GM13976 (cell line): ENCODE measurements at places on chromosomes 5 and 9.

GRCh38 chr5:87581661-87582060 lies 168.9 kb upstream of the CCNH start:
- DNase-seq, result no peak

DNA sequence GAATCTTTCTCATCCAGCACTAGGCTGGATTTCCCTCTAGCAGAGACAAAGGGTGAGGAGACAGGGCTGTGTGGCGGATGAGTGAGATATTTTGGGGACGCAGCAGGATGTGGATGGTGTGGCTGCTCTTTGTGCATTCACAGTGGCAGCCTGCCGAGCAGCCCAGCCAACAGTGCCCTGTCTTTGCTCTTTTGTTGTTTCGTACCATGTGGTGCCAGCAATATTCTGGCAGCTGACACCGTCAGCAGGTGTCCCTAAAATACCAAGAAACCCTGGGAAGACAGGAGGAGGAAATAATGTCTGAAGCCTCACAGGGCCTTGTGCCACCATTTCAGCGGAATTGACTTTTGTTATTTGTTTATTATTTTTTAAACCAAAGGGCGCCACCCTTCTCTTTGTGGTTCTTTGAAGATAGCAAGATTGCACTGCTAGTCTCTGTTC lies 141.4 kb downstream of the CCDC192 start:
- DNase-seq, result no peak

- no peak for DNase-seq
Observed at GRCh38 chr5:144276034-144276822, 105.6 kb downstream of the KCTD16 start.

DNA sequence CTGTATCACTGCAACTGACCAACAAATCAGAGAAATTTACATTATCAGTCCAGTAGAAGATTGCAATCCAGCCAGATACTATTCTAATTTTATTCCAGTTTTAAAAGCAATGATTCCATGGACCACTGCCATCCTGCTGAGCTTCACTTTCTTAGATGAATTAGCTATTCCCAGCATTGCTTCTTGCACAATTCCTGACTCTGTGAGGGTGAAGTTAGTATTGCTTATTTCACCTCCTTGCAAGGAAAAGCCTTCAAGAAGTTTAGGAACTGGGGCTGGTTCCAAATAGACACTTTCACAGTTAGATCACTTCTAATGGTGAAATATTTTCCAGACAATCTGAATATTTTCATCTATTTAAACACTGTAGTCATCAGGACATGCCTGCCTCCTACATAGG lies 338.6 kb upstream of the TNC start:
- no peak for DNase-seq

- no peak for DNase-seq
Observed at GRCh38 chr5:73968246-73968645, 342.2 kb downstream of the ARHGEF28 start.

- DNase-seq, result no peak
Observed at GRCh38 chr9:122403381-122404000, 32.7 kb downstream of the PTGS1 start.
